Stimulated activated CD8-positive, alpha-beta memory T cell treated with anti-CD3 and anti-CD28 coated beads, Interleukin-15, amount 100 ng/mL, for 4 hours (primary cell): ENCODE measurements at places on chromosomes 1 and 21.

- DNase-seq: peak; percentile 84
These were observed 197.2 kb downstream of the DYRK1A start for GRCh38 chr21:37563641-37564340.

DNA sequence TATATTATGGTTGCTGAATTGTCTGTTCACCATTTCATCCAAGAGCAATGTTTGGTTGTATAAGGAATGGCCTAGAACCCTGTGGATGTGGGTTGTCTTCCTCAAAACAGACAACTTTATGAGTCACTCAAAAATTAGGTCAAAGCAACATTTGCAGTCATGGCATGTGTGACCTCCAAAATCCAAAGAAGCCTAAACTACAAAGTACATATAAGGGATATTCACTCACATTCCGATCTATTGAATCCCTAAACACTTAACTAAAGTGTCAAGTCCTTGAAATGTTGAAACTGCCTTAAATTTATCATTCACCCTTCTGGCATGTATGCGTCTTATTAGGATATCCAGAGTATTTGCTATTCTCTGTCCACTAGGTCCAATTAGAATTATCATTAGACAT is 491.5 kb downstream of the NUF2 start:
- DNase-seq: no peak

DNA sequence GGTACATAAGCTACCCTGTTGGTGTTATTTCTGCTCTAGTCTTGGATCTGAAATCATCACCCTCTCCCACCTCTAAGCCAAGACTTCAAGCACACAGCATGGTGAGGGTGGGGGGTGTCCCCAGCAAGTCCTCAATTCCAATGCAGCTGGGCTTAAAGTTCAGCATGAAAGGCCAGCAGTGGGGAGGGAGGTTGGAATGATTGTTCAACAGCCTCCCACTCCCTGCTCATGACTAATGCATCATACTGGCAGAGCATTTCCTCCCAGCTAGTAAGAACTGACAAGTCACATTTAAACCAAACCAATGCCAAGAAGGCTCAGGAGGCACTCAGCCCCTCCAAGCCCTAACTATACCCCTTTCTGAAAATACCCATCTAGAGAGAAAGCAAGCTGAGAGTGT is 50.1 kb downstream of the TIAM1 start:
- DNase-seq: peak; percentile 23

GRCh38 chr1:56411484-56412180 is 167.7 kb downstream of the PLPP3 start:
- DNase-seq: no peak
